HTR-8/SVneo (cell line): ENCODE measurements at places on chromosomes 16 and 17.

- DNase-seq = no peak
These were observed 29.3 kb downstream of the GLP2R start for GRCh38 chr17:9855036-9855435.

DNA sequence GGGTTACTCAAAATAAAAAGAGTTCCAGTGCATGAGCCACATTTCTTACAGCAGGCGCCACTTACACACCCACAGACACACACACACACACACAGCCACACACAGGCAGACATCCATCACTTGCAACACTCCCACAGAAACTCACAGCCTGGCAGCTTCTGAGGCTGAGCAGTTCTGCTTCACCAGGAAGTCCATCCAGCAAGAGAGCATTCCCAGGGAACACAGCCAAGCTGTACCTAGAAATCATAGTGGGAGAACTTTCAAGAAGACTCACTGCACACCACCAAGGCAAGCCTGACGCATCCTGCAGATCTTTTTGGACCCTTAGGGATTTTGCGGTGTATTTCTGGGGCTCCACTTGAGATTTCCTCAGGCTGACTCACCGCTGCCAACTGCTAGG is 140.9 kb upstream of the WSB1 start:
- no peak for DNase-seq

GRCh38 chr17:28395968-28396367 is 10.0 kb downstream of the SLC46A1 start:
- no peak for DNase-seq

GRCh38 chr16:87493608-87494280 is 920 bp upstream of the ZCCHC14 start:
- DNase-seq = no peak

DNA sequence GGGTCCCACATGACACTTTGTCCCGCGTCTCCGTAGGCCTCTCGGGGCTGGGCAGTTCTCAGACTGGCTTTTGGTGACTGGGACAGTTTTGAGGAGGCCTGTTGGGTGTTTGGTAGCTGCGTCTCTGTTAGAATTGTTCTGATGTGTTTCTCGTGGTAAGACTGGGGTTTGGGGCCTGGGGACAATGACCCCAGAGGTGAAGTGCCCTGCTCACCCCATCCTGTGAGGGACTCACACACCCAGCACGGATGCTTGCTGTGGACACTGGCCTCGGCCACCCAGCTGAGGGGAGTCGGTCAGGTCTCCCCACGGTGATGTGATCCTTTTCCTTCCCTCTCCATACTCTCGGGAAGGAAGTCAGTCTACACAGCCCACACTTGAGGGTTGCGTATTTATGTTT is 50.3 kb downstream of the METRNL start:
- no peak for DNase-seq

- DNase-seq = no peak
These were observed 27.0 kb downstream of the IRX6 start for GRCh38 chr16:55350984-55351383.

GRCh38 chr16:27103954-27104353 is 37.2 kb downstream of the C16orf82 start:
- DNase-seq = no peak
